ENCODE measurements at places on chromosomes 12 and 14.

DNA sequence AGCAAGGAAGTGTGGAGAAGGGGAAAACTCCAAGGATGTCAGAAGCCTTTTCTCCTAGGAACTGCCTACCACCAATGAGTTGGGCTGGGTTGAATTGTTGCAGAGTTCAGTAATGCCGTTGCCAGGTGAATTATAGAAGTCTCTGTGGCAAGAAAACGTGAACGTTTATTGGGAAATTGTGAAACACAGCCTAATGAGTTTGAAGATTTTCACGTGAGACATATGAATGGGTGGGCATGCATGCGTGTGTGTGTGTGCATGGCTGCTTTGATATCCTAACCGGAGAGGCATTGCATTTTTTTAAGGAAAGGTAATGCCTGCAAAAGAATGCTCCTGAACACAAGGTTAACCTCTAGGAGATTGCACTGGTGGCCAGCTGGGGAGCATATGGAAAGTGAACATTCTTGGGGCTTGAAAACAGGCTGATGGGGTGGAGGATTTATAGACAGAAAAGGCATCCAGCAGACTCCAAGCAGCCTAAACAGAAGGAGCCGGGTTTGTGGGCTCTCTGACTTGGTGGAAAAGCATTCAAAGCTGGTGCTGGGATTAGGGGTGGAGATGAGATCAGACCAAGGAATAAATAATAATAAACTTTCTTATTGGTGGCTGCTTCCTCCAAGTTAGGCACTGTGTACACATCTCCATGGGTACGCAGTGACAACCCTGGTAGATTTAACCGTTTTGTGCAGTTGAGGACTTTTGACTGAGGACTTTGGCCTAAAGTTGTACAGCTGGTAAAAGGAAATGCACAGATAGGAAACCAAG lies 67.8 kb downstream of the NTF3 start:
- DNase-seq = no peak

DNA sequence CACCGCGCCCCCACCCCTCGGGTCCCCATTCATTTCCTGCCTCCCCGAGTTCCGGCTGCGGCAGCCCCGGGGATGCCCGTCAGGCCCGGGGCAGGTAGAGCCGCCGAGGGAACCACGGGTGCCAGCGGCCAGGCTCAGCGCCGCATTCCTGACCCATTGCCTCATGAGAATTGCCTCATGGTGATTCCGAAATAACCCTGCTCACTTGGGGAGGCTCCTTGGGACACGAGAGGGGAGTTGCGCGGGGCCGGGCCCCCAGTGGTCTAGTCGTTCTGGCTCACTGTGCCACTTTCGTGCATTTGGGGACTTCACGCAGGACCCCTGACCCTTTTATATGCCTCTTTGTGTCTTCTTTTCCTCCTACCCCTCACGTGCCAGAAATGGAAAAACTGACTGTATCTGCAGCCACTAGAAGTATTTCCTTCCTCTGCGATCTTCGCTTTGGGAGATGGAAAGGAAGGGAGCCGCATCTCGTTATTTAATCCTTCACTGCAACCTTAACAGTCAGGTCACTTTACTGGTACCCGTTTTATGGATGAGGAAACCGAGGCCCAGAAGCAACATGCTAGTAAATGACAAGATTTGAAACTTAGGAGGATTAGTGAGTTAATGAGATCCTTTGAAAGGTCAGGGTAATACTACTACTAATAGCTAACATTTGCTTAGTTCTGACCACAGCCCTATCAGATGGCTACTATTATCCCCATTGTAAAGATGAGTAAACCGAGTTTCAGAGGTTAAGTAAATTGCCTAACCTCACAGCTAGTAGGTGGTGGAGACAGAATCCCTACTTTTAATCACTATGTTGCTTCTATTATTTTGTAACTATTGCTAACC lies 768 bp downstream of the PTPN11 start:
- DNase-seq = no peak

DNA sequence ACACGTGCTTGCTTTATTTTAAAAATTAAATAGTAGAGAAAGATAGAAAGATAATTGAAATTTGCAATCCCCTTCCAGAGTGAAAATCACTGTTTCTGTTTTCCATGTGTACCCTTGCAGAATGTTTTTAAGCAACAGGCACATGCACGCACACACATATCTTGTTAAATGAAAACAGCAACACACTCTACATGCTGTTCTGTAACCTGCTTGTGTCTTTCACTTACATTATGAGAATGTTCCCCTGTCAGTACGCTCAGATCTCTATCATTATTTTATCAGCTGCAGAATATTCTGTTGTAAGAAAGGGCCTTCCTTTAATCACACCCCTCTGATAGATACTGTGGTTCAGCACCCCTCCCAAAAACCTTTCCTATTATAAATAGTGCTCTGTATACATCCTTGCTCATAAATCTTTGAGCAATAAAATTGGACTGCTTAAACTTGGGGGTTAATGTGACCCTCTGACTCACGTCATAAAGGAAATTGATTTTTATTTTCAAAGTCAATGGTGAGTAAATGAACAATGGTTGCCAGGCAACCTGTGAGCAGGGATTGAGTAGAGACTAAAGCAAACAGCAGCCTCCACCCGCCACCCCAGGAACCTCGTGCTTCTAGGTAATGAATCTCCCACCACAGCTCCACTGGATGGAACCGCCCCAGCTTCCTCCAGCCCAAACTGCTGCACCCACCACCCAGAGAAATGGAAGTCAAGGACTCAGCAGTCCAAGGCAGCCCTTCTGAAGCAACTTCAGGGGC lies 31.9 kb upstream of the CHGA start:
- no peak for DNase-seq

- DNase-seq = no peak
Observed at GRCh38 chr12:47721431-47721973, 3.8 kb downstream of the ENDOU start.

DNA sequence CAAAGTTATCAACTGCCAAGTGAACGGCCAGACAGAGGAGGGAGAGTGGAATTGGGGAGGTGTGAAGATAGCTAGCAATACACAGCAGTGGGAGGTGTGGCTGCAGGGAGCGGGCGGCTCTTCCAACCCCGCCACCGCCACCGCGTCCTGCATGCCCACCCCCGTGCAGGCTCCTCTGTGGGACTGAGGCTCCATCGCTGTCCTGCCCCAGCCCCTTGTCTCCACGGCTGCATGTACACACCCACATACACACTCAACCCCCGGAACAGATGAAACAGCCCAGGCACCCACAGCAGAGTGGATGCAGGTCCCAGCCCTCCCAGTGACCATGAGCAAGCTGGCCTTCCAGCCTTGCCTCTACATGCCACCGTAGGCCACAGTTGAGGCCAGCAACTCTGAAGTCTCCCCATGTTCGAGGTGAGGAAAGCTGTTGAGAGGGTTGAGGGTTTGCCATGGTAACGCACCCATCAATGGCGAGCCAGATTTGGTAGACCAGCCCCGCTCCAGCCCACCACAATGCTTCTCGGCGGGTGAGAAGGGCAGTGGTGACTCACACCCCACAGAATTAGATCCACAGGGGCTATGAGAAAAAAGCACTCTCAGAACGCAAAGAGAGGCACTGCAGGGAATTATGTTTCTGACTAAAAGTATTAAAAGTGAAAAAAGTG lies 39.3 kb downstream of the PITPNM2 start:
- DNase-seq = no peak

GRCh38 chr14:73784181-73784987 lies 67.2 kb upstream of the PTGR2 start:
- DNase-seq = no peak

- DNase-seq = no peak
Observed at GRCh38 chr12:3871356-3871755, 1.8 kb downstream of the PARP11 start.

GRCh38 chr12:130708648-130709047 lies 7.5 kb downstream of the RIMBP2 start:
- DNase-seq = no peak

DNA sequence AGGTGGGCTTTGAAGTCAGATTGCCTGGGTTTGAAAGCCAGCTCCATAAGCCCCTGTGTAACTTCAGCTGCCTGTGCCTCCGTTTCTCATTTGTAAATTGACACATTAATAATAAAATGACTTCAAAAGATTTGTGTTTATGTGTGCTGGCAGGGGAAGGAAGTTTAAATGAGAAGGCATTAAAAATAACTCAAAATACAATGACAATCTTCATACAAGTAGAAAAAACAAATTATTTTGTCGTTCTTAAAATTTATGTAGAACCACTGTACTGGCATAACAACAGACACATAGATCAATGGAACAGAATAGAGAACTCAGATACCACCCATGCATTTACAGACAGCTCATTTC lies 83.0 kb downstream of the PPM1A start:
- no peak for DNase-seq

DNA sequence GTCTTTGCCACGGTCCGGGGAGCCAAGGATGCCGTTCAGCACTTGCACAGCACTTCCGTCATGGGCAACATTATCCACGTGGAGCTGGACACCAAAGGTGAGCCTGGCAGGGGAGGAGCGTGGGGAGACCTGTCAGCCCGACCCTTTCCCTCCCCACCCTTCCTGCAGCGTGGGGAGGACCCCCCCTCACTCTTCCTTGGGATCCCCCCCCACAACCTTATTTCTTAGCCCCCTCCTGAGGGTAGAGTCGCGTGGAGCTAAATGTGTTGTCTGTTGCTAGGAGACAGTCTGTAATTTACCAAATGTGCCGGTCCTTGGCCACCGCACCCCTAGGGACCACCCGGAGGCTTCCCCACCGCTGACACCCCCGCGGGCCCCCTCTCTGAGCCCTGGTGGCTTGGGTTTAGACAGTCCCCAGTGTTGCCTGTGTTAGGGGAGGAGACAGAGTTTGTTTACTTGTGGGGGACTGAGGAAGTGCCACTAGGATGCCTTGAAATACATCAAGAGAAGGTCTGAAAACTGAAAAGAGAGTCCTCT lies 2.3 kb downstream of the SETD1B start:
- DNase-seq = no peak

DNA sequence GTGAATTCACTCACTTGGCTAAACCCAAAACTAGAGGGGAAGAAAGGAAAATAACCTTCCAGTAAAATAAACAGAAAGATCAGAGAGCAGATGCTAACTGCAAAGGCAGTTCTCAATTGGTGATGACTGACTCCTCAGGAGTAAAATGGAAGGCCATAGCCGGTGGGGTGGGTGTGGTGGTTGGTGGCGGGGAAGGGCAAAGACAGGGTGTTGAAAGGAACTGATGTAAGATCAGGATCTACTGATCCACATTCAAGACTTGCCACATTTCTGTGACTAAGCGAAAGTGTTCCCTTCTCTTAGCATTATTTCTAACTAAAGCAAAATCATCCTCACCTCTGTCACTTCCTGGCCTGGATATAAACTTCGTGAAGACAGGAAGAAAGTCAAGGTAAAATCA lies 26.3 kb upstream of the TC2N start:
- no peak for DNase-seq

DNA sequence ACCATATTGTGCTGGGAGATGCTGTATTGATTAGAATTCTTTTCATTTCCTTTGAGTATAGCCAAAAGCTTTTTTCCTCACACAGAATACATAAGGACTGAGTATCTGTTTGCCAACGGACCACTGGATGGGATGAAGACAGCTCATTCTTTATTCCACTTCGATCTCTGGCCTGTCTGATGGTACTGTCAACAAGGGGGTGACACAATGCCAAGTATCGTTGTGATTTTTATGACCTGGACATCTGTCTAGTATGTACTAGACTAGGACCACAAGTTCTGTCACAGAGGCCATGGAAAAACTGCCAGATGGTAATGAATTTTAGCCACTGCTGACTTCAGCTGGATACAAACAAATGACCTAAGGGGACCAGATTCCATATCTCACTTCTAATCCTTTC lies 502.7 kb downstream of the SOX5 start:
- DNase-seq = no peak

DNA sequence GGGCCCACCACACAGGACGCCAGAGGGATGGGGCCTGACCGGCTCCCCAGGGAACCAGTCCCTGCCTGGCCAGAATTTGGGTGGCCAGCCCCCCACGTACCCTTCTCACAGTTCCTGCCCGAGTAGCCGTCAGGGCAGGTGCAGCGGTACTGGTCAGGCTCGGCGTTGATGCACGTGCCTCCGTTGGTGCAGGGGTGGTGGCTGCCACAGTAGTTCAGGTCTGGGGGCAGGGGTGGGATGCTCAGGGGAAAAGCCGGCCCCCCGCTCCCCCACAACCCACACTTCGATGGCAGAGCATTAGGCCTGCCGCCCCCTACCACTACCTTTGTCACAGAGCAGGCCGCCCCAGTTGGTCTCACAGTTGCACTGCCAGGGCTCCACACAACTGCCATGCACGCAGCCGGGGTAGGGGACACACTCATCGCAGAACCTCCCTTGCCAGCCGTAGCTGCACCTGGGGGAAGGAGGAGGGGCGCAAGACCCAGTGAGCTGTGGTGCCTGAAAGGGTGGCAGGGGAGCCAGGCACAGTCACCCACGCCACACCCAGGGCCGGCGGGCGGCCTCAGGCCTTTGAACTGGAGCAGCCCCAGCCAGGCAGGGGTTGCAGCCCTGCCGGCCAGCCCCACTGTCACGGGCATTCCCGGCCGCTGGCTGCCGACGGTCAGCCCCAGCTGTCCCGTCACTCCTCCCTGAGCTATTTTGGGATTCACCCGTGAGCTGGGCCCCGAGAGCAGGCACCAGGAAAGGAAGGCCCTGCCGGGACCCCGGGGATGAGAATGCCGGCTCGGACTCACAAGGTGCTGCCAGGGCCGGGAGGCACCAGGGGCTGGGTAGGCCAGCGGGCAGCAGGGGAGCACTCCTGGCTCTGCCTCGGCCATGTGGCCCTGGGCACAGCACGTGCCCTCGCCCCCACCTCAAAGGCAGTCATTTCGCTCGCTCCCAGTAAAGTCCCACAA lies 16.5 kb downstream of the JAG2 start:
- DNase-seq = no peak

DNA sequence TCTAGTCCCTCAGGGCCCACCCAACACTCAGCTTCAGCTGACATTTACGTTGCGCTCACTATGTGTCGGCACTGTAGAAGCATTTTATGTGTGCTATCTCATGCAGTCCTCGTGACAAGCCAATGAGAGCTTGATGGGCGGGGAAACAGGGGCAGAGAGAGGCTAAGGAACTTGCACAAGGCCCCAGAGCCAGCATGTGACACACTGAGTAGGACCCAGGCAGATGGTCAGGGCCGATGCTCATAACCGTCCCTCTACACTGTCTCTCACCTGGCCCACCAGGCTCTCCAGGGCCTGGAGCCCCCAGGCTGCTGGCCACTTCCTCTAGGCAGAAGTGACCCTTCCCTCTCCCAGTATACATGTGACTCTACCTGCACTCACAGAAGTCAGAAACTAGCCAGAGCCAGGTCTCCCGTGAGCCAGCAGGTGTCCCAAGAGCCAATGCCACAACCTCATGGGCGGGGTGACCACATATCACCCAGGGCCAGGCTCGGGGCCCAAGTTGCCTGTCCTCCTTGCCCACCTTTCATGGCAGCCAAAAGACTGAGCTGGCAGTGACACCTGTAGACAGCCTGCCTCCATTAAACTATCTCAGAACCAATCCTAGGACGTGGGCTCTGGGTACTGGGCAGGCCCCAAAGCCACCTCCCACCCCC lies 38.3 kb downstream of the TTC7B start:
- DNase-seq = no peak

GRCh38 chr14:54606631-54607133 lies 39.8 kb downstream of the SAMD4A start:
- no peak for DNase-seq

GRCh38 chr12:46478123-46478522 lies 105.5 kb upstream of the SLC38A2 start:
- no peak for DNase-seq

- no peak for DNase-seq
Observed at GRCh38 chr14:93928184-93929047, 1.3 kb downstream of the FAM181A start.

Data from stimulated activated CD4-positive, alpha-beta T cell treated with anti-CD3 and anti-CD28 coated beads, TNF-alpha, amount 100 ng/mL, for 1 hour (primary cell).